Frontal cortex (tissue), 4 donors: ENCODE measurements at places on chromosomes 12 and 14.

DNA sequence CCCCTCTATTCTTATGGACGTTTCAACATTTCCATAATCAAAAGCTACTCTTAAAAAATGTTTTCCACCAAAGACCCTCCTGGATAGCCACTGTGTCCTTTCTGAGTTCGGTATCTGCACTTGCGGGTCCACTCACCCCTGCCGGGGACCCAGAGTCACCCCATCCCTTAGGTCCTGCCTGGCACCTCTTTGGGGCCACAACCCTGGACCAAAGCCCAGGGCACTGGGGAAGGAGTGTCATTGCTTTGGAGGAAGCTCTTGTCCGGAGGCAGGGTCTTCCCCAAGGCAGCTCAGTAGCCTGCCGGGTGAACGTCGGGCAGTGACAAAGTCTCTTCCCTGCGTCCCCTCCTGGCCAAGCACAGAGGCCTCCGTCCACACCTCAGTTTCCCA, 129.6 kb downstream of the RFLNA start:
- no peak for DNase-seq

- DNase-seq, result no peak
Observed at GRCh38 chr14:55867311-55867710, 250.9 kb upstream of the PELI2 start.

GRCh38 chr14:66066981-66067776, 419.0 kb upstream of the CCDC196 start:
- no peak for DNase-seq

DNA sequence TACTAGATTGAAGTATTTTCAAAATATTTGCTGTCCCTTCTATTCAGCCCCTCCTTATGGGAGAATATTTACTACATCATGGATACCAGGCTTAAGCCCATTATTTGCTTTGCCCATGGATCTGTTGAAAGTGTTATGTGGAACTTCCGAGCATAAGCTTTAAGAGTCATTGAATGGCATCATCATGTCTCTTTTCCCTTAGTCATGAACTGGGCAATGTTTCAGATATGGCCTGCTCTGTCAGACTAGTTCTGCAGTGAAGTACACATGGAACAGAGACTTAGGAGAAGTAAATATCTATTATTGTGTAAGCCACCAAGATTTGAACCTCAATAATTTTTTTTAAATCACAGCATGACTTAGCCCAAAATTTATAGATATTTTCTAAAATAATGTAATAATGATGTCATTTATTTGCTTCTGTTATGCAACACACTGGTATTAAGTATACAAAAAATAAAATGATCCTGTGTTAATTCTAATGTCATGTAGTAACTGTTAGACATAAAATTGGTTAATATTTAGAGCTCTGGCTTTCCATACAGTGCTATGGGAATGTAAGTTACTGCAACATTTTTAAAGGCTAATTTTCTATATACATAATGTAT, 1097.3 kb downstream of the SLC16A7 start:
- DNase-seq, result no peak

- no peak for DNase-seq
Observed at GRCh38 chr12:74514098-74514872, 23.4 kb upstream of the ATXN7L3B start.

- DNase-seq, result no peak
Observed at GRCh38 chr12:114226241-114226928, 179.6 kb downstream of the TBX5 start.

DNA sequence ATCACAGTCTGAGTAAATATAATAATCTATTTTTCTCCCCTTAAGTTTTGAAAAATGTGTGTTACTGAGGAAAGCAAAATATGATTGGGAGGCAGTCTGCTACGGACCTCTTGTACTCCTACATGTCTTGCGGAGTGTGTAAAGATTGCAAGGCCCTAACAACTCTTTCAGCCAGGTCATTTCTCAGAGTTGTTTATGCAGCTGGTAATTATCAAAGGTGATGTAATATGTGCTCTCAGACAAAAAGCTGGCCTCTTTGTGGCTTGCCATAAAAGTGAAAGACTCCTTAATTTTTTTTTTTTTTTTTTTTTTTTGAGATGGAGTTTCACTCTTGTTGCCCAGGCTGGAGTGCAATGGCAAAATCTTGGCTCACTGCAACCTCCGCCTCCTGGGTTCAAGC, 40.5 kb upstream of the MON2 start:
- DNase-seq, result no peak

DNA sequence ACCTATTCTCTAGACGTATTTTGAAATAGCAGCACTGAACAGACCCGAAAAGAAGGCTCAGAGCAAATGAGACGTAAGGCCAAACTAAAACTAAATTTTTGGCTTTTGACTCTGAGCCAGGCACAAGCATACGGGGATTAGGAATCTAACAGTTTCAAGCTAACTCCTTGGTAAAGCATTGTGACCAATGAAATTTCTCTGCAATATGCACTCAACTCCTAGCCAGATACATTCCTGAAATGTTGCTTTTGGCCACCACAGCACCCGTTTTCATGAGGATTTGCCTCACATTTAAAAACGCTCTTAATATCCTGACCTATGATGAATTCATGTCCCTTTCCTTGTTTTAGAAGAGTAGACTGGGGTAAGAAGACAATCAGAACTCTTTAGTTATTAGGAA, 53.1 kb upstream of the NPFF start:
- no peak for DNase-seq

GRCh38 chr12:71556875-71557274, 106.8 kb downstream of the ZFC3H1 start:
- DNase-seq, result no peak

DNA sequence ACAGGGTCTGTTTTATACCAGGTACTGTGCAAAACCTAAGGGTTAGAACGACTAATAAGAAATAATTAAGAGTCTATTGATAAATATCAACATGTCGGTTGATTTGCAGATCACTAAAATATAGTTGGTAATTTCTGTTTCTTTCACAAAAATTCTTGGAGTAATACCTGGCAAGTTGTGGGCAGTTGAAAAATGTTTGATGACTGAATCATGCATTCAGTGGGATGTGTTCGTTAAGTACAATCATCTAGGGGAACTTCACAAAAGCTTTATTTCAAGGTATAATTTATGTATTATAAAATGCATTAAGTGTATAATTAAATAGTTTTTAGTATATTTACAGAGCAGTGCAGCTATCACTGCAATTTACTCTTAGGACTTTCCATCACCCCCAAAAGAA, 120.0 kb downstream of the KCNA5 start:
- no peak for DNase-seq

GRCh38 chr12:113194971-113195391, 9.5 kb downstream of the RITA1 start:
- no peak for DNase-seq

- DNase-seq, result no peak
Observed at GRCh38 chr14:50023671-50024490, 92.5 kb downstream of the VCPKMT start.

GRCh38 chr12:6387541-6387940, 3.6 kb downstream of the LTBR start:
- DNase-seq, result no peak

- no peak for DNase-seq
Observed at GRCh38 chr12:18969512-18969911, 160.0 kb upstream of the PLEKHA5 start.

DNA sequence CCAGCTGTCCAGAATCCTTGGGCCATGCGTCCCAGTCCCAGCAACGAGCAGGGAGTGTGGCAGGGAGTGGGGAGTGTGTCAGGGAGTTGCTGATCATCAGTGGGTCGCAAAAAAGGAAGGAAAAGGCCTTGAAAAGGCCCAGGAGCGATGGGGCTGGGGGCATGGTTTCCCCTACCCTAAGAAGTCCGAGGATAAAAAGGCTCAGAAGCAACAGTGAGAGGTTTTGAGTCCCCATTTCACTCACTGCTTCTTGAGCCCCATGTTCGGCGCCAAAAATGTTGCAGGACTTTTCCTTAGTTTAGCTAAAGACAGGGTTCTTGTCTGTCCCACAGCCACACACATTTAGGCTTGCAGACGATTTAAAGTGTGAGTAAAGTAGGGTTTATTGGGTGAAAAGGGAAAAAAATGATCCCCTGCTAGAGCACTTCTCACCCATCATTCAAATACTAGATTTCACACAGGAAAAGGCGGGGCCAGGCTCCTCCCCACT, 189.5 kb downstream of the KCNC2 start:
- DNase-seq, result no peak

DNA sequence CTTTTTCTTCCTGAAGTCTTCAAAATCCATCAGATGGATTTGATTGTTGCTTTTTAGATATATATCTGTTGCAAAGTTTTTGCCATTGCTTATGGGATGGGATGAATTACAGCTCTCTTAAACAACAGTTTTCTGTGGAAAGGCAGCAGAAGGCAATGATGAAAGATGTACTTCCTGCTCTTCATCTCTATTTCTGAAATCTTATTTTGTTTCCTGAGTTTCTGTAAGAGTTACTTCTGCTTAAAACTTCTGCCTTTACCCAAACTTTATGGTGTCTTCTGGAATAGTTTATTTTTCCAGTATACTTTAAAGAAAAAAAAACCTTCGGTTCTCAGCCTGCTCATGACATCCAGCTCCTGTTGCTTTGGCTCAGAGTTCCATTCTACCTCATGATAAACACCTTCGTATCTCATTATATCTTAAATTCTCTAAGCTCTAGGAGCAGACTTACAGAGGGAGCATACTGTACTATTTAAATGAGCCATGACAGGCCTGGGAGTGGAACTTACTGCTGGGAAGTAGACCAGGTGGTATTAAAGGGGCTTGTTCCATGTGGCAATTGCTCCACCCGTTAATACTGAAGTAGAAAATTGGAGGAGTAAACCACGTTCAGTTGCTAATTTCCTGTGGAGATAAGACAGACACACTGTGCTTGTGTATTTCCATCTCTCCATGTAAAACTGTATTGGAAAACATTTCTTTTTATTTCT, 288.4 kb downstream of the FBXL14 start:
- no peak for DNase-seq

DNA sequence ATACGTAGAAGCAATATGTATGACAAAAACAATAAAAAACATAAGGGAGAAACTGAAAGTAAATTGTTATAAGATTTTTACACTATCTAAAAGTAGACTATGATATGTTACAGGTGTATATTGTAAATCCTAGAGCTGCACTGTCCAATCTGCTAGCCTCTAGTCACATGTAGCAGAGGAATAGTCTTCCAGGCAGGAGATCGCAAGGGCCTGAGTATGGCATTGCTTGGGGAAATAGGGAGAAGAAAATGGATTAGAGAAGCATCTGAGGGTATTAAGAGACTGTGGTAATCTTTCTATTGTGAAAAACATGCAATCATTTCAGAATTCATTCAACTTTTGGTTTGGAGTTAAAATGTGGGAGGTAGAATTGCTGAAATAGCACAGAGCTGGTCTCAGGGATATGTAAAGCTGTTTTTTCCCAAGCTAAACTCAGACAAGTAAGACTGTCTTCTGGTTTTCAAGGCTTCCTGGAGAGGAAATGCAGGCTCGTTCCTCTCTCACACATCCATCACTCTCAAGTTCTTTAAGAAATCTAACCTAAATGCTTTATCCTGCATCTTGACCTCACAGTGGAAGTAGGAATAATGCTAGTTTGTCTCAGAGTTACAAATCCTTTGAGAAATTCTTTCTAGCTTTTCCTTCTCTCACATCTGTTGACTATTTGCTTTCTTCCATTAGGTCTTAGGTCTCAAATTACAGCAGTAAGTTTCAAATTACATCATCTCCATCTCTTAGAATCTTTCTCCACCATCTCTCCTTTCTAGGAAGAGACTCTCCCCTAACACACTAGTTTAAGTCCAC, 7.6 kb upstream of the CCDC184 start:
- no peak for DNase-seq

DNA sequence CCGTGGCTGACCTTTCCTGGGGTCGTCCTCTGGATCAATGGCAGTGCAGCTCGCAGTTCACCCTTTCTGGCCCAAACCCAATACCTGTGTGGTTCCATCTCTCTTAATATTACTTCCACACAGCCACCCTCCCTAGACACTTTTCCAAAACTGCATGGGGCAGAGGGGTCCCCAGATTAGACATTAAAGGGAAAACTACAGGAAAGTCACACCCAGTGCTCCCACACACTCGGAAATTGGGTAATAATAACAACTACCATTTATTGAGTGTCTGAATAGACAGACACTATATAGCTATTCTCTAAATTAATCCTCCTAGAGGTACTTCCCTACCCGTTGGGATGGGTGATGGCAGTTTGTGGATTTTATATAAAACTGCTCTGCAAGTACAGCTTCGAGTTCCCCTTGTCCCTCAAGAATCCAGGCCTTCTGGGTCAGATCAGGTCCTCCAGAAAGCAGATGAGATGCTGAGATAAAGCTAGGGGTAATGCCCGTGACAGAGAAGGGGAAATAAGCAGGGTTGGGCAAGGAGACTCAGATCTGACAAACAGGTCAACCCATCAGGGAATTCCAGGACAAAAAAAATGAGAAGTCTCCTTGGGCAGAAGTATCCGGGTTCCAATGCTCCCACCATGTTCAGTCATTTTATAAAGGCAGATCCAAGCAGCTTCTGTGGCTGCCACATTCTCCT, 795 bp upstream of the PXN start:
- no peak for DNase-seq

GRCh38 chr12:75646329-75647210, 135.2 kb upstream of the KRR1 start:
- no peak for DNase-seq

- no peak for DNase-seq
Observed at GRCh38 chr12:98456576-98457573, 58.5 kb upstream of the TMPO start.

DNA sequence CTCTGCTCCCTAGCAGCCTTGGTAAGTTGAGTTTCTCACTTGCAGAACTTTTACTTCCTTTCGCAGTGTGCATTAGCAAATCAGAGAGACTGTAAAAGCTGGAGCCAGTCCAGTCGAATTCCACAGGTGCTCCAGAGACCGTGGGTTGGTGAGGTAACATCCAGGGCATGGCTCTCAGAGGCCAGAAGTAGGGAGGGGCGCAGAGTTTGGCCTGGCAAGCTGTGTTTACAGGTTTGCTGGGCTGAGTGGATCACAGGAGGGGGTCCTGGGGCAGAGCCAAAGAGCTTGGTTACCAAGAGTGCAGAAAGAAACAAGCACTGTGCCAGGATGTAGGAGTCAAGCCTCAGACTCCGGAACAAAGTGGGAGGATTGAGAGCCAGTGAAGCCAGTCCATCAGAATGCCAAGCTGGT, 10.2 kb upstream of the BHLHE41 start:
- DNase-seq, result no peak

GRCh38 chr14:35403114-35403602, 1.4 kb downstream of the NFKBIA start:
- DNase-seq, result no peak

GRCh38 chr12:25959071-25959961, 834 bp downstream of the RASSF8 start:
- DNase-seq, result peak; percentile 24

- DNase-seq, result no peak
Observed at GRCh38 chr14:59358784-59359183, 106.4 kb downstream of the GPR135 start.

DNA sequence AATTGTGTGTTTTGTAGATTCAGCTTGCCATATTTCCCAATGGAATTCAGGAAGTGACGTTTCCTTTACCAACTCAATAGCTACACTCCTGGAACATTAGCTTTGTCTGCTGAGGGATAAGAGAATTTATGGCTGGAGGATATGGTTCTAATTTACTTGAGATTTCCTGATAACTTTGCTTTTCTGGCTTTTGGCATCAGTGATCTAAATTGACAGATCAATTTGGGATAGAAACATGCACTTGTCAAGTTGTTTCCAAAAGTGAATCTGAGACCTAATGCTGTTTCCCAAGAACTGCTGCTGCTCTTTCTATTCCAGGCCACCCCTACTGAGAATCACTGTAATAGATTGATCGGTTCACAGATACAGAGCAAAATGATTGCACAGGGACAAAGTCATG, 43.2 kb downstream of the MGAT4C start:
- DNase-seq, result no peak

- DNase-seq, result no peak
Observed at GRCh38 chr14:28577711-28578131, 188.9 kb upstream of the FOXG1 start.
